ENCODE measurements at places on chromosomes 6 and 20.

- no peak for DNase-seq
Observed at GRCh38 chr6:147648916-147649315, 140.4 kb downstream of the SAMD5 start.

- DNase-seq, result no peak
Observed at GRCh38 chr6:83008626-83009025, 57.0 kb downstream of the UBE3D start.

DNA sequence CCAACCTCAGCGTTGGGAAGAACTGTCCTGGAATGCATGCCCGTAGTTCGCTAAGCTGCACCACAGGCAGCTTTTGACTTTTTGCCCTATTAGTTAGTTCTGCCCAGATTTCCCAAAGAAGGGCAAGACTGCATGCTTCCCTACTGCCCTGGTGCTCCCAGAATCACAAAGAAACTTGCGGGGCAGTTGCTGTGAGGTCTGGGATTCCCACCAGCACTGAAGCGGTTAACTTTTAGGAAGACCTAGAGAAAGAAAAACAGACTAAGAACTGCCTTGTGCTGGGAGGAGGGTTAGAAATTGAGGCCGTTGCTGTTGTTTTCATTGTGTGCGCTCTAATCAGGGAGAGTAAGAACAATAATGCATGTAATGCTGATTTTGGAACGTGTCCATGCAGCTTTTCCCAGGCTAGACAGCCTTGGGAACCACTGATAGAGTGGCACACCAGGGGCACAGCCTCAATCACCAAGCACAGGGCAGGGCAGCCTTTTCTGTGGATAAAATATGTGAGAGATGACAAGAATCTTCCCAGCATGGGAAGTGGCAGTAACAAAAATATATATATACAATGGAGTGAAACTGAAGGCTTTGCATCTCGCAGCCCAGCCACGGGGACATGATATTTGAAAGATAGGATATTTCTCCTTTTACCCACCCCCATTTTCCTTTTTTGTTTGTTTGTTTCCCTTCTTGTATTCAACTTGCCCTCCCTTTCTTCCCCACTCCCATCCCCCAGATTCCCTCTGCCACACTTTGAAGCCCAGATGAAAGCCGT is 137.7 kb upstream of the HEY2 start:
- peak; percentile 50 for DNase-seq

- DNase-seq, result no peak
Observed at GRCh38 chr6:110596354-110596753, 119.9 kb upstream of the SLC22A16 start.
